Left colon (tissue), 2 donors: ENCODE measurements at places on chromosomes 2 and 18. TPM values are rescaled to one million over a fixed set of nuclear protein-coding genes. Genes with fewer than 3 reads are reported as not detected.
A peak's percentile ranks its signal among the peaks of the same experiment; 100 is the strongest.

- DNase-seq: no peak
These were observed 3.5 kb downstream of the PELI1 start for GRCh38 chr2:64140665-64141200.

DNA sequence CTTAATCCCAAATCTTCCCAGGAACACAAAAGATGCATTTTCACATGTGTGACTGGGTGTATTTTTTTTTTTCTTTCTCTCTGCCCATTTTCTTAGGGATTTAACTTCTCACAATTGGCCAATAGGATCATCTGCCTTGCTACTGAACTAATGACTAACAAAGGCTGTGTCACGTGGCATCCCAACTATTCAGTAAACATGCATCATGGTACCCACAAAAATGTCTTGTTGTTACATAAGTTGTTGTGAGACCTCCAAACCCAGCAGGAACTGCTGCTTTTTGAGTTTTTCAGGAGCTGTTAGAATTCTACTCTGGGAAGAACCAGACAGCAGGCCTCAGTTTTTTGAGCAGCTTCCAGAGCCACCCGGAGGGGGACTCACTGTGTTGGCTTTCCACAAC lies 31.9 kb downstream of the GAD1 start:
- no peak for DNase-seq

- DNase-seq: no peak
These were observed 117.0 kb downstream of the CHN1 start for GRCh38 chr2:174888146-174888545.

DNA sequence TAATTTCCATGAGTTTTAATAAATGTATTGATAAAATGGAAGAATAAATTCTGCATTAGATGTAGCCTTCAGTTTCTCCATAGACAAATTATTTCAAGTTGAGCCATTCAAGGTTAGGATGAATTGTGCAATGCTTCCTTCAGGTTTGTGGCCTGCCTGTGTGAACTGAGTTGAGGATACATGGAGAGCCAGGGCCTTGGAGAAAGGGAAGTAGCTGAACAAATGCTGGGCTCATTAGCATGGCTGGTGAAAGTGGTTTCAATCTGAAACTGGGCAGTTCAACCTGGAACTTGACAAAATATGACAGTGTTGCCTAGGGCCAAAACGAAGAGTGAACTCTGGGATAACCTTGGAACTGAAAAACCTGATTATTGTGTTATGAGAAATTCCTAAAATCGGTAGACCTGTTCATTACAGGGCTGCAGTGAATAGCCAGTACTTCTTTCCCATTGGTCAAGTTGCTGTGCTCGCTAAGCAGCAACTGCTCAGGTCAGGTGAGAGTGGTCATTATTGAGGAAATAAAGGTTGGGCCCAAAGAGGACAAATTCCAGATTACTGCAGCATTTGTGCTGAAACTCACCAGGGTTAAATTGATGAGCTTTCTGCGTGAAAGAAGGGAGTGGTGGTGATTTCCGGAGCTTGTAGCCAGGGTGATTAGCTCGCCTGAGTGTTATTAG lies 12.7 kb downstream of the INPP1 start:
- DNase-seq: no peak

DNA sequence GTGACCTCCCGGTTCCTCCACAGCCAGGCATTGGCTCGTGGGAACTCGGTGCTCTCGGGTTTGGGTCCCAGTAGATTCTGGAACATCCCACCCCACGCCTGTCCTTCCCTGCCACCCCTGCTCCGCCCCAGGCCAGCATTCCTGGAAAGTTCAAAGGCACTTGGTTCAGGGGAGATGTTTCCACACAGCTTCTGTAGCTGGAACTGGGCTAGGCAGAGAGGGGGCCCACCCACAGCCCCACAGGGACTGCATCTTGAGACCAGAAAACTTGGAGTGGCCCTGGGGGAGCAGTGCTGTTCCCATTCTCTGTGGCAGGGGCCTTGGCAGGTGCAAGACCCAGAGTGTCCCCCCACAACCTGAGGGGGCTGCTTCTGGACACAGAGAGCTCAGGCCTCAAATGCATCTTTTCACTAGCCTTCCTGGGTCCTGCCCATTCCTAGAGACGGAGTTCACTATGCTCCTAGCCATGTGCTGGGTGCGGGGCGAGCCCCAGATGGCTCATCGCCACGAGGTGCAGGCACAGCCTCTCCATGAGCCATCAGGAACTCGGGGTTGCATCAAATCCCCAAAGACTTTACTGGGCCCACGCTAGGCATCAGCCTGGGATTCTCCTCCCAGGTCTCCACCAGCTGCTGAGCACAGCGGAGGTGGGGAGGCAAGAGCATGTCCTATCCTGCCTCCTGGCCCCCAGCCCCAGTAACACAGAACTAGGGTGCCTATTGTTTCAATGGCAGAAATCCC lies 68.7 kb downstream of the ZFP36L2 start:
- no peak for DNase-seq

SERPINB7 gene
- total RNA-seq: 0.22 TPM

DNA sequence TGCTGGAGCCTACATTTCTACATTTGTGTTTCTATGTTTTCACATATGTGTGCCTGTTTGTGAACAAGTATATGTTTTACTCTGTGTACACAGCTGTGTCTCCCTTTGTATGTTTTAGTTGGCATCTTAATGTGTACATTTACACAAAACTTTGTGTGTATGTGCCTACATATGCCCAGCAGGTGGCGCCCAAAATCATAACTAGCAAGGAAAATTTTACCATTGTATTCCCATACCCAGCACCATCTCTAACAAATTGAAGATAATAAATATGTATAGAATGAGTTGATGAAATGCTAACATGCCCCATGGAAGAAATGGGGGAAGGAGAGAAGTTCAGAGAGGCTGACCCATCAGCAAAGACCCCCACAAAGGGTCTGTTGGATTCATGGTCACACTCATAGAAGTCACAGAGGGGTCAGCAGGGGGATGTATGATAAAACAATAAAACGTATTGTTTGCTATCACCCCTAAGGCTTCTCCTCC lies 48.1 kb downstream of the PKDCC start:
- DNase-seq: no peak

TMEM247 gene
- not detected for total RNA-seq

SKOR2 gene
- total RNA-seq: not detected

DNA sequence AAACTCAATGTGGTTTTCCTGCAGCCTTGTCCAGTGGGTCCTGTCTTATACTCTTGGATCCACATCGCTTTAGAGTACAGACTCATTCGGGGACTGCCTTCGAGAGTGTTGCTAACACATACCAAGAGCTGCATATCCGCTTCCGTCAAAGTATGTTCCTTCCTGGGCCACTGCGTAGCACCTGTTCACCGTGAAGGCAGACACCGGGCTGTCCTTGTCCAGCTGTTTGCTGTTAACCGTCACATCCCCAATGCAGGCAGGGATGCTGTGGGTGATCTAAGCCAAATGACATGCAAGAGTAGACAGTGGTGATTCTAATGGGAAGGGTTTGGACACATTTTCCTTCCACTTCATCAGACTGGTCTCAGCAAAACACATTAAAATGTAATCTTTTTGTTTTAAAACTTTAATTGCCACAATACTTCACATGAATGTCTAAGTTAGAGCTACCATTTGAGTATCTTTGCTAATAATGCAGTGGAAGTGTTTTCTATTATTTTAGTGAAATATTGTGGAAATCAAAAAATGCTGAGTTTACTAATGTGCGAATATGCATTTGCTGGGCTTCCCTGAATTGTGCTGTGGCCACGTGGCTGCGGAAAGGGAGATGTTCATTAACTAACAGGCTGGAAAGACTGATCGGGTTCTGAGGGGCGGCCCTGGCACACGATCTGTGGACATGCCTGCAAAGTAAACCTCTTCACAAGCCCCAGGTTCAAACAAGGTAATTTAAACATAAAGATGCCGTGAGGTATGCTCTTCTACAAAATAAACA lies 169.1 kb downstream of the LAMA1 start:
- peak; percentile 50 for DNase-seq

DNA sequence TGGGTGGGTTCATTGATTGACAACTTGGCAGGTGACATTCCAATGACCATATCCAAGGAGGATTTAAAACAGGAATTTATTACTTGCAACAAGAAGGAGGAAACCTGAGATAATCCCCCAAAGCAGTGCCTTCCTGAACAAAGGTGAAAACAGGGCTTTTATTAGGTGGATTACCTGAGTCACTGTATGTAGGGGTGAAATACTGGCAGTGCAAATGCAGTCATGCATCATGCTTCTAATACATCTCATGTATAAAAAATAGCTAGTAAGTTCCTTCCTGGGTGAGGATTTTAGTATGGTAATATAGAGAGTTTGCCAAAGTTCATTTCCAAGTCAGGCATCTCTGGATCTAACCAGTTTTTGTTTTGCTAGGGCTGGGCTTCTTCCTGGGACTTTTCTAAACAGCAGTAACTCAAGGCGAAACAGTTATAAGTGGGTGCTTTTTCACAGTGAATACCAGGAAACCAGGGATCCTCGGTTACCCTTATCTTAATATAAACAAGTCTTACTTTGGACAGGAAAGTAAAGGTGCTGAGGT lies 583.4 kb upstream of the LRRTM1 start:
- peak; percentile 30 for DNase-seq

COL3A1 gene
- 48.0 TPM for total RNA-seq

CNGA3 gene
- total RNA-seq: 1.3 TPM

- no peak for DNase-seq
These were observed 926 bp downstream of the NDUFV2 start for GRCh38 chr18:9103376-9103873.

DNA sequence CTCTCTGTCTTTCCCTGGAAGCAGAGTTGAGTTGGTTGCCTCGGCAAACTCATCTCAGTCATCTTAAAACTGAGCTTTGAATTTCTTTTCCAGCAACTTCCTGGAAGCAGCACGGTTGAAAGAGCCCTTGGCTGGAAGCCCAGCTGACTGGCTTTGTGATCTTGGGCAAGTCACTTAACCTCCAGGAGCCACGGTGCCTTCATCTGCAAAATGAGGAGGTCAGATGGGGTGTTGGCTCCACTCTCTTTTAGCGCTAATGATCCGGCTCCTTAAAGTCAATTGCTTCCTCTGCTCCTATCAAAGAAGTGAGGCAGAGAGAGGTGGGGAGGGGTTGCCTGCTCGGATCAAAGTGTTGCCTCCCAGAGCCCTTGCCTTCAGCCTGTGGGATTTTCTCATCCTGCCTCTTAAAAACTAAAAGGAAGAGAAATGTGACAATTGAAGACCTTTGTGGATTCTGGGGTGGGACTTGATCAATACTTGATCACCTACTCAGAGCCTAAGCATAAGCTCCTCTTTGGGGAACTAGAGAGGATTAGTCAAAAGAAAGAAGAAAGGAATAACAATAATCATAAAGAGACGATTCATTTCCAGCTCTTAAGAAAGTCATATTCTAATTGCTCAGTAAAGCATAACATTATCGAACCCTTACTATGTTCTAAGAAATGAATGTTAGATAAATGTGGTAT lies 86.6 kb downstream of the MYCN start:
- DNase-seq: no peak

DNA sequence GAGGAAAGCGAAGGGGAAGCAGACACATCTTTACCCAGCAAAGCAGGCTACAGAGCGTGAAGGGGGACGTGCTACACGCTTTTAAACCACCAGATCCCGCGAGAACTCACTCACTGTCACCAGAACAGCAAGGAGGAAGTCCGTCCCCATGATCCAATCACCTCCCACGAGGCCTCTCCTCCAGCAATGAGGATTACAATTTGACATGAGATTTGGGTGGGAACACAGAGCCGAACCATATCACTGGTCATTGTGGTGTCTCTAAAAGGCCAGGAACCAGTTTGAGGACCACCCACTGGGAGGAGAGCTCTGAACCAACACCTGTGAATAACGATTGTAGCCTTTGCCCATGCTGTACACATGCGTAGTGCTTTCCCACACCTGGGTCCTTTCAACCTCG lies 116.6 kb upstream of the FAM136A start:
- no peak for DNase-seq
